Tibial nerve (tissue), 4 donors: ENCODE measurements at places on chromosomes 7 and 10. TPM values are rescaled to one million over a fixed set of nuclear protein-coding genes. Genes with fewer than 3 reads are reported as not detected.

- H3K27ac ChIP-seq = no peak overlapping the region
- H3K4me1 ChIP-seq = no peaks in the 10 kb centered on the region
Measured at GRCh38 chr7:42690794-42691639, 220.9 kb downstream of the C7orf25 start.

GRCh38 chr7:91913612-91914011 is 27.1 kb upstream of the AKAP9 start:
- no peaks in the 10 kb centered on the region for H3K27me3 ChIP-seq
- DNase-seq = no peak
- peaks cover 5% of the 10 kb centered on the region for H3K4me1 ChIP-seq
- no peak overlapping the region for H3K4me3 ChIP-seq
- no peak overlapping the region for H3K27ac ChIP-seq

GRCh38 chr10:124493214-124493882 is 31.7 kb downstream of the LHPP start:
- DNase-seq = no peak
- no peak overlapping the region for H3K27ac ChIP-seq
- H3K36me3 ChIP-seq = no peaks in the 10 kb centered on the region
- H3K27me3 ChIP-seq = no peaks in the 10 kb centered on the region
- no peaks in the 10 kb centered on the region for H3K4me1 ChIP-seq

GRCh38 chr10:74190494-74190893 is 39.5 kb downstream of the ADK start:
- H3K4me1 ChIP-seq = peaks cover 64% of the 10 kb centered on the region
- no peak for DNase-seq
- peak overlapping the region; percentile 6 for H3K4me3 ChIP-seq
- no peaks in the 10 kb centered on the region for H3K36me3 ChIP-seq
- no peaks in the 10 kb centered on the region for H3K27me3 ChIP-seq

DNA sequence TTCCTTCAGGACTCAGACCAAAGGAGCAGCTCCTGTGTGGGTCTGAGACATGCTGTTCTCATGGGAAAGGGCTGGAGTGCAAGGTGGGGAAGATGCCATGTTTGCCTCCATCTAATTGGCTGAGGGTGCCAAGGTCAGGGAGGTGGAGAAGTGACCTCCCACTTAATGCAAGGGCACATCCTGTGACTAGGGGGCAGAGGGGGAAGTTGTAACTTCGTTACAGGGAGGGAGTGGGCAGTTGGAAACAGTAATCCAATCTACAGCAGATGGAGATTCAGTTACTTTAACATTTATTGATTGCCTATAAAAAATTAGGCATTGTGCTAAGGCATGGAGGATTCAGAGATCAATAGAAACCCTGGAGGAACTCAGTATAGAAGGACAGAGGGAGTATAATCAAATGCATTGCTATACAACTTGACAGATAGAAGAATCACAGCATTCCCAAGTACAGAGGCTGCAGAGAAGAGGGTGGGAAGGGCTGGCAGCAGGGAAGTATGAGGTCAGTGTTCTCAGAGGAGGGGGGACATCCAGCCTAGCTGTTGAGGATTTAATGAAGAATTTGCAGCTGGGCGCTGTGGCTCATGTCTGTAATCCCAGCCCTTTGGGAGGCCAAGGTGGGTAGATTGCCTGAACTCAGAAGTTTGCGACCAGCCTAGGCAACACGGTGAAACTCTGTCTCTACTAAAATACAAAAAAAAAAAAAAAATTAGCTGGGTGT is 75.9 kb downstream of the CCNY start:
- DNase-seq = no peak
- H3K27me3 ChIP-seq = no peaks in the 10 kb centered on the region
- no peak overlapping the region for H3K4me3 ChIP-seq
- peaks cover 16% of the 10 kb centered on the region for H3K4me1 ChIP-seq
- H3K27ac ChIP-seq = no peak overlapping the region

The TMEM213 gene
- not detected for total RNA-seq
